ENCODE measurements at places on chromosomes 5 and 9.

DNA sequence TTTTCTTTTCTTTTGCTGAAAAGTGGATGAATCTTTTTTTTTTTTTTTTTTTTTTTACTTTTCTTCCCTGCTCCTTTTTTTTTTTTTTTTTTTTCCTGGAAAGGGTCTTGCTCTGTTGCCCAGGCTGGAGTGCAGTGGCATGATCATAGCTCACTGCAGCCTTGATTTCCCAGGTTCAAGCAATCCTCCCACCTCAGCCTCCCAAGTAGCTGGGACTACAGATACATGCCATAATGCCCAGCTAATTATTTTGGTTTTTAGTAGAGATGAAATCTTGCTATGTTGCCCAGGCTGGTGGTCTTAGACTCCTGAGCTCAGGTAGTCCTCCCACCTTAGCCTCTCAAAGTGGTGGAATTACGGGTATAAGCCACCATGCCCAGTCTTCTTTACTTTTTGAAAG lies 20.9 kb downstream of the HSD17B4 start:
- DNase-seq = no peak

- no peak for DNase-seq
Observed at GRCh38 chr5:168683927-168684295, 104.7 kb upstream of the PANK3 start.

GRCh38 chr5:43422143-43422542 lies 10.0 kb upstream of the CCL28 start:
- DNase-seq = no peak

- DNase-seq = no peak
Observed at GRCh38 chr5:56954262-56954661, 2.3 kb upstream of the MIER3 start.

DNA sequence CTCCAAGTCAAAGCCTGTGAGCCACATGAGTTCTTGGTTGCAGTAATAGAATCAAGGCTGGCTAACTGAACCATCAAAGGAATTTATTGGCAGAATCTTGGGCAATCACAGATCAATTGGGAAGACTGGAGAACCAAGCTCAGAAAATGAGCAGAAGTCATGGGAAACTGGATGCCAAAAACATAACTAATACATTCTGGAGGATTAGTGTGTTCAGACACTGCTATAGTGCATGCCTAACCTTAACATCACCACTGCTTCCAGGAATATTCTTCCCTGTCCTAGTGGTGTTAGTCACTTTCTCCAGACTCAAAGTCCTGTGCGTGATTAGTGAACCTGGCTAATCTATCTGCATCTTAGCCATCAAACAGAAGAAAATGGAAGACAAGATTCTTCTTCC lies 843.7 kb downstream of the EFNA5 start:
- no peak for DNase-seq

DNA sequence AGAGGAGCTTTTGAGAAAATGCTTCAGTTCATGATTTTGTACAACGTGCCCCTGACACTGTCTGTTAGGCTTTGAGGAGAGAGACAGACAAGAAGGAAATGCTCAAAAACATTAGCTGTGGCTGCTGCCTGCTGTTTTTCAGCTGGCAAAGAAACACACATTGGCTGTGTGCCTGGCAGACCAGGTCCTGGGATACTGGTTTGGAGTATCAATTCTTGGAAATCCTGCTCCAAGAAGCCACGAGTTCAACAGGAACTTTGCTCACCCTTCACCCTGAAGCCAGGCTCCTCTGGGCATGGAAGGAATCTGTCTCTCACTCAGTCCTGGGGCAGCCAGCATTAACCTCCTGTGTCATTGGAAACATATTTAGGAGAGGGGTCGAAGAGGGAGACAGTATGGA lies 245.5 kb downstream of the AUH start:
- no peak for DNase-seq

DNA sequence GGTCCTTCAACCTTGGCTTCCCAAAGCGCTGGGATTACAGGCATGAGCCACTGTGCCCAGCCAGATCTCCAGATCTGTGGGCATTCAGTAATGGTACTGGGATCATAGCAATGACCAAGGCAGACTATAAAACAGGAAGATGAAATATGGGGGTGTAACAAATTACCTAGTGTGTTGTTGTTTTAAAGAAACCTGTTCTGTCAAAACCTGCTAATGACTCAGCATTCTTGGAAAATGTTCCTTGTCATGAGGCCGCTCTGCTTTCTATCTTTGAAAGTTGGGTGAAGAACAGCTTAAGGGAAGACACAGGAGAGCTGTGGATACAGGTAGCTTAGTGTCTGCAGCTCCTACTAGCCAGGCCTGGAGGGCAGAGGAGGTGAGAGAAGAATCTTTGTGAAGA lies 19.4 kb downstream of the TARS1 start:
- DNase-seq = no peak

DNA sequence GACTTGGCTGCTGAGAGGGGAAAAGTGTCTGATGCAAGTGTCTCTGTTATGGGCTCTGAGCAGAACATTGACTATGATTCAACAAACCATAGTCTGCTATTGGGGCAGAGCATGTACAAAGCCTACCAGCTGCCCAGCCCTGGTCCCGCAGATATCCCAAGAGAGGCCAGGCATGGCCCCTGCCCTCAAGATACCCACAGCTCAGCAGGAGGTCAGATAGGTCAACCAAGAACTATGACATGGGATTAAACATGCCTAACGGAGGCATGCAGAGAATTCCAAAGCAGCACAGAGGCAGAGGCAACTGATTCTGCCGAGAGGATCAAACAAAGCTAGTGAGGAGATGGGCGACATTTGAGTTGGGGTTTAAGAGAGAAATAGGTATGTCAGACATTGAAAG lies 39.9 kb upstream of the CPLX2 start:
- DNase-seq = no peak

- no peak for DNase-seq
Observed at GRCh38 chr5:119792161-119792799, 162.9 kb downstream of the FAM170A start.

DNA sequence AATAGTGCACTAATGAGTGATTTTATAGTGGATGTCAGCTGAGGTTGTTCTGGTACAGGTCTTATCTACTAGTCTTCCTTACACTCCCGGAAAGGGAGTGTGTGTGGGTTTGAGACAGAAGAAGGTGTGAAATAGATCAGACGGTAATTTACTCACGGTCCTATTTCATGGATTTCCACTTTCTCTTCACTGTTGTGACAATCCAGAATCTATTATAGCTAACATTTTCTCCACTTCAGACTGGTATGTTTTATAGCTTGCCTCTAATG lies 7.0 kb upstream of the C9 start:
- peak; percentile 28 for DNase-seq

DNA sequence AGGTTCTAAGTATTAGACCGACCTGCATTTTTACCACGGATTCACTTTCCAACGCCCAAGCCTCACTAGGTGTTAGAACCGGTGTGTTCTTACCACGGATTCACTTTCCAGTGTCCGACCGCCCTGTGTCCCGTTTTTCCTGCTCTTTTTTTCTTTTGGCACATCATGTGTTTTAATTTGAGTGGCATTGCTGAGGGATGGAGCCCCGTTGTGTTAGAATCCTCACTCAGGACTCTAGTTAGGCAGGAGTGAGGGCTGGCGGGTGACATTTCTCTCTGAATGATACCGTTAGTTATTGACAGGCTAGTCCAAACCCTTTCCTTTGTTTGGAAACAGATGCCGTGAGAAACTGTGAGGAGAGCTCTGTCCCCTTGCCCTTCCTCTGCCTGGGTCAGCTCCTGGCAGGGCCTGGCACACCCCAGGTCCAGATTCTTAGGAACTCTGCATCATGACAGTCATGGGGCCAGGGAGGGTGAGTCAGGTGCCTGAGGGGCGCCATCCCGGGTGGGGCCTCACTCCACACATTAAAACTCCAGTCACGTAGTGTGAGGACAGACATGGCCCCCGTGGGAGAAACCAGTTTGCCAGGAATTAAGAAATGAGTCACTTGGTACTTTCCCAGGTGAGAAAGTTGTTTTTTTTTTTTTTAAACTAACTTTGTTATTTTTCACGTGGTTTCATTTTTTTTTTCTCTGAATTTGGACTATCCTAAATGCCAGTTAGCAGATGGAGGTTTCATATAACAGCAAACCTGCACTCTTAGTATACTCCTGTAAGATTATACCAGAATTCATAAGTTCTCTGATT lies 15.8 kb downstream of the EXOC3 start:
- no peak for DNase-seq
